ENCODE measurements at places on chromosomes 4 and X. TPM values are rescaled to one million over a fixed set of nuclear protein-coding genes. Genes with fewer than 3 reads are reported as not detected.

DNA sequence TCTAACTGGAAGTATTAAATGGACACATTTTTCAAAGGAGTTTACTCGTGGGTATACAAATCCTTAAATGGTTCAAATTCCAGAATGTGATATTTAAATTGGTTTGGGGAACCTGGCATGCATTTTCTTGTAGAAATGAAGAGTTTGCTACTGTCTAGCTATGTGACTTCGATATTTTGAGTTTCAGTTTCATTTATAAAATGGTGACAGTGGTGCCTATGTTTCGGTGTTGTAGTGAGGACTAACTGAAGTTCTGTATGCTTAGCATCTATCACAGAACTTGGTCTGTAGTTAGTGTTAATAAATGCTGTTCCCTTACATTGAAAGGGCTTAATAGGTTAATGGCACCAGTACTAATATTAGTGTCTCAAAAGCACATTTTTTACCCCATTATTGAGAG, 29.4 kb downstream of the TRPC5 start:
- H3K36me3 ChIP-seq: no peaks in the 10 kb centered on the region
- no peaks in the 10 kb centered on the region for H3K4me1 ChIP-seq
- no peak for DNase-seq
- H3K27ac ChIP-seq: no peak overlapping the region

DNA sequence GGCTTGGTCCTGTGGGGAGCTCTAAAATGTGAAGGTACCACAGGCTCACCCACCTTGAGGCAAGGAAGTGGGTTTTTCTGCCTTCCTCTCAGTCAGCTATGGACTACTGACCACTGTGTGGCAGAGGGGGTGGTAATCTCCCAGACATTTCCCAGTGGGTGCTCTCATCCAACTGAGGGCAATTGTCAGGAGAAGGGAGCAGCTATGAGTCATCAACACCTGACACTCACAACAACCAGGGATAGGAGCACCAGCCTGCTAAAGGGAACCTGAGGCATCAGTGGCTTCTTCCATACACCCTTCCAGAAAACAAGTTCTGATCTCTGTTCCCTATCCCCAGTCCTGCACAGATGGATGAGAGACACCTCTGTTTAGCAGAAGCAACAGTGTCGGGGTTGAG, 468.8 kb downstream of the BCOR start:
- H3K36me3 ChIP-seq: no peaks in the 10 kb centered on the region

GRCh38 chr4:6216588-6216987, 16.2 kb upstream of the JAKMIP1 start:
- no peak overlapping the region for H3K4me3 ChIP-seq
- H3K36me3 ChIP-seq: no peaks in the 10 kb centered on the region
- H3K4me1 ChIP-seq: no peaks in the 10 kb centered on the region
- no peak for DNase-seq

TGIF2LX gene
- not detected for total RNA-seq

F8A2 gene
- total RNA-seq: not detected

PAGE4 gene
- not detected for total RNA-seq

CACNA1F gene
- total RNA-seq: 0.06 TPM

FGG gene
- not detected for total RNA-seq

RS1 gene
- total RNA-seq: not detected

Measured in aorta (tissue), 5 donors.